Smooth muscle cell of the pulmonary artery (primary cell): ENCODE measurements at places on chromosomes 6 and 20. TPM values are rescaled to one million over a fixed set of nuclear protein-coding genes. Genes with fewer than 3 reads are reported as not detected.

OR12D3 gene
- total RNA-seq: not detected in 2 replicates

MANEA gene
- total RNA-seq: 14.6 and 16.0 TPM in 2 replicates

SCUBE3 gene
- 11.8 and 153 TPM in 2 replicates for total RNA-seq

PERP gene
- 22.4 and 35.7 TPM in 2 replicates for total RNA-seq

OOEP gene
- total RNA-seq: 0.13 and 0.30 TPM in 2 replicates

SAMD10 gene
- total RNA-seq: 2.3 and 3.6 TPM in 2 replicates

RAB44 gene
- 0.03 TPM in 1 of 2 replicates, not detected in the other for total RNA-seq
